Globus pallidus (tissue), 1 donor: ENCODE measurements at places on chromosomes 11 and 22.
A peak's percentile ranks its signal among the peaks of the same experiment; 100 is the strongest.

DNA sequence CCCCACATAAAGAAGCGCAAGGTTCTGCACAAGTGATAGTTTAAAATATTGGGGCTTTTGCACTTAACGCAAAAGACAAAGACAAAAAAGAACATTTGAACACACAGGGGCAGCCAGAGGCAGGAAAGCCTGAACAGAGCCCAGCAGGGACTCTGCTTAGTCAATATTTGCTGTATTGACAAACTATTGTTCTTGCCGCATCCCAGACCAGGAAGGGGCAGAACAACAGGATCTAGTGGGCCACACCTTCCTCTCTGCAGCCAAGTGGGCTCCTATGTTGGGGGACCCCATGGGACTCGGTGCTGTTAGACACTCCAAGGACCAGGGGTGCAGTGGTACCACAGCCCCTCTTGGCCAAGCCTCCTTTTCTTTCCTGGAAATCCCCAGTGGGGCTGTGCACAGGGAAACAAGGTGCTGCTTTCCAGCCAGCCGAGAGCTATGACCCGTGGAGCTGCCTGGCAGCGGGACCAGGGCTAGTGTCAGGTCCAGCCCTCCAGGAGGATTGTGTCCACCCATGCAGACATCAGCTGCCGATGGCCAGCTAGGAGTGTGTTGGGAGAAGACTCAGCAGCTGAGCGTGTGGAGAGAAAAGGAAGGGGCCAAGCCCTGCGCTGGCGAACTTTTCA is 43.3 kb upstream of the ANO1 start:
- no peak for DNase-seq

GRCh38 chr11:102341844-102342318 is 5.1 kb upstream of the BIRC2 start:
- DNase-seq, result peak; percentile 78

GRCh38 chr11:106495046-106495445 is 417.6 kb downstream of the AASDHPPT start:
- DNase-seq, result no peak

GRCh38 chr22:19598054-19598855 is 74.0 kb upstream of the CLDN5 start:
- no peak for DNase-seq

- no peak for DNase-seq
Observed at GRCh38 chr11:96084610-96085318, 160.9 kb upstream of the MTMR2 start.

GRCh38 chr11:3659595-3660515 is 11.3 kb downstream of the CHRNA10 start:
- DNase-seq, result no peak

- peak; percentile 41 for DNase-seq
Observed at GRCh38 chr22:38353142-38353629, 36.0 kb upstream of the CSNK1E start.

GRCh38 chr22:27507111-27507611 is 294.4 kb downstream of the MN1 start:
- no peak for DNase-seq

DNA sequence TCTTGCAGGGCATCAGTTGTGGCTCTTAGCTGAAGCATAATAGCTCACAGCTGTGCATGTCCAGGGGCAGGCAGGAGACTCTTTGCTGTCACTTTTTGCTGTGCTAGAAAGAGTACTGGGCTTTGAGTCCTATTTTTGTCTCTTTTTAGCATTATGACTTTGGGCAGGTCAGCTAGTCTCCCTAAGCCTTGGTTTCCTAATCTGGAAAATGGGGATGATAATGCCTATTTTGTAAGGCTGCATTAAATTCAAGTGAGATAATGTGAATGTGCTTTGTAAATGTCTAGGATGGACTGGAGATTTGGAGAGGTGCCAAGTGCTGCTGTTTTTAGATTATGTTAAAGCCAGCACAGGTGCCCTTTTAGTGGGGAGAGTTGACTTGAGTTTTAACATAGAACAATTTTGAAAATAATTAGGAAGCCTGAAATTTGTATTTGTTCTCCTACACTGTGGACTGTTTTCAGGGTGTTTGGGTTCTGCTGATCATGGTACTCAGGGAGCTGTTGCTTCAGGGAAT is 19.1 kb downstream of the CABIN1 start:
- no peak for DNase-seq

DNA sequence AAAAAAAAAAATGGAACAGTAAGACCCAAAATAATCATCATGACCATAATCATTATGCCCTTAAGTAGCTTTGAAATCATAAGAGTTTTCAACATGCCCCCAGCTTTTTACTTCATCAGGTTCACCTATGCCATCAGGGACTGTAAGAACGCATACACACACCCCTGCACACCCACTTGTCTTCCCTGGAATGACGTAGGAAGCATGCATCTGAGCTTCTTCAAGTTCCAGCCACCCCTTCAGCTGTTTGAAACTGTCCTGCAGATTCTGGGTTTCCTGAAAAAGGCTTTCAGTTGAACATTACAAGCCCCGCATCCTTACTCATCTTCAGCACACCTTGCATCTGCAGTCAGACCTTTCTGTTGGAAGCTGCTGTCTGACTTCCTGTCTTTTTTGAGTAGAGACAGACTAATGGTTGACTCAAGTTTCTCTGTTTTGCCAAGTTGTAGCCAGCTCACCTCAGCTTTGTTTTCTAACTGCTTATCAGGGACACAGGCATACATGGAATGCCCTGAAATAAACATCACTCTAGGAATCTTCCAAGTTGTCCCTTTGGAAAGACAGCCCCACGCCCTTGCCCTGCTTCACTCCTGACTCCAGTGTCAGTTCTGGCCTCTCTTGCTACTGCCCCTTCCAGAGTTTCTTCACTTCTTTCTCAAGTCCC is 37.0 kb downstream of the ARHGAP1 start:
- no peak for DNase-seq

DNA sequence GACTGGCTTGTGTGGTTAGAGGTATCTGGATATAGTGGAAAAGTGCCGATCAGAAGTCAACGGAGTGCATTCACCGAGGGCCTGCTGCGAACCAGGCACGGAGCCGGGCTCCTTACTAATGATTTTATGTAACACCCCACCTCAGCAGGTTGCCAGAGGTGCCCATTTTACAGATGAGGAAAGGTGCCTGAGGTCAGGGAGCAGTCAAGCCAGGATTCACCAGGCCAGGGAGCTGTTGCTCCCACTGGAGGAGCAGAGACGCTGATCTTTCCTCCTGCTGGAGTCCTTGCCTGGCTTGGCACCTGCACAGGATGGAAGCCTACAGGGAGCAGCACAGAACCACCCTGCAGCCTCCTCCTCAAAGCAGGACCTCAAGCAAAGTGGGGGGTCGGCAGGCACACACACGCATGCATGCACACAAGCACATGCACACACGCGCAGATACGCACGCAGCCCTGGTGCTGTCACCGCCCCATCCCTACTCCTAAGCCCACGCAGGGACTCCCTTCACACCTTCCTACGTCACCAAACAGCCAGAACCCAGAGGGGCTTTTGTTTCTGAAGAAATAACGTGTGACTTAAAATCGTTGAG is 16.2 kb downstream of the RSPH14 start:
- DNase-seq, result no peak

- DNase-seq, result peak; percentile 4
Observed at GRCh38 chr11:58526721-58527120, 18.8 kb upstream of the OR5B21 start.

DNA sequence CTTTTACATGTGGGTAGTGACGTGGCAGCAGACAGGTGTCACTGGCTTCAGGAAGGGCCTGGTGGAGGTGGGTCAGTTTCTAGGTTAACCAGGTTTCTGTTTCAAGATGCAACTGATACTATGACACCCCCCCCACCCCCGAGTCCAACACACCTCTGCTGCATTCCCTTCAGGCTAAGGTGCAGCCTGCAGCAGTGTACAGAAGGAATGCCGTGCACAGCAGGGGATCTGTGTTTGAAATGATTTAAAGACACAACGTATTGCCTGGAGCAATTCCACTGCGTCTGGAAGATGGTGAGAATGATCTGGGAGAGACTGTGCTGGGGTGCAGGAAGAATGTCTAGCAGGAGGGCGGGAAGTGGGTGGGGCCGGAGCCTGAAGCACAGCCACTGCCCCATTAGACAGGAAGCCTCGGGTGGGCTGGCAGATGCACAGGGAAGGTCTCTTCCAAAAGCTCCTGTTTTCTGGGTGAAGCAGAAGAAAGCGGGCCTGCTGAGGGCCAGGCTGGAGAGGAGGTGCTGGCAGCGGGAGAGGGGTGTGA is 11.9 kb upstream of the TESMIN start:
- DNase-seq, result no peak

- no peak for DNase-seq
Observed at GRCh38 chr11:109298865-109299264, 123.1 kb upstream of the C11orf87 start.

GRCh38 chr11:66176650-66177049 is 91.8 kb upstream of the RAB1B start:
- DNase-seq, result no peak

DNA sequence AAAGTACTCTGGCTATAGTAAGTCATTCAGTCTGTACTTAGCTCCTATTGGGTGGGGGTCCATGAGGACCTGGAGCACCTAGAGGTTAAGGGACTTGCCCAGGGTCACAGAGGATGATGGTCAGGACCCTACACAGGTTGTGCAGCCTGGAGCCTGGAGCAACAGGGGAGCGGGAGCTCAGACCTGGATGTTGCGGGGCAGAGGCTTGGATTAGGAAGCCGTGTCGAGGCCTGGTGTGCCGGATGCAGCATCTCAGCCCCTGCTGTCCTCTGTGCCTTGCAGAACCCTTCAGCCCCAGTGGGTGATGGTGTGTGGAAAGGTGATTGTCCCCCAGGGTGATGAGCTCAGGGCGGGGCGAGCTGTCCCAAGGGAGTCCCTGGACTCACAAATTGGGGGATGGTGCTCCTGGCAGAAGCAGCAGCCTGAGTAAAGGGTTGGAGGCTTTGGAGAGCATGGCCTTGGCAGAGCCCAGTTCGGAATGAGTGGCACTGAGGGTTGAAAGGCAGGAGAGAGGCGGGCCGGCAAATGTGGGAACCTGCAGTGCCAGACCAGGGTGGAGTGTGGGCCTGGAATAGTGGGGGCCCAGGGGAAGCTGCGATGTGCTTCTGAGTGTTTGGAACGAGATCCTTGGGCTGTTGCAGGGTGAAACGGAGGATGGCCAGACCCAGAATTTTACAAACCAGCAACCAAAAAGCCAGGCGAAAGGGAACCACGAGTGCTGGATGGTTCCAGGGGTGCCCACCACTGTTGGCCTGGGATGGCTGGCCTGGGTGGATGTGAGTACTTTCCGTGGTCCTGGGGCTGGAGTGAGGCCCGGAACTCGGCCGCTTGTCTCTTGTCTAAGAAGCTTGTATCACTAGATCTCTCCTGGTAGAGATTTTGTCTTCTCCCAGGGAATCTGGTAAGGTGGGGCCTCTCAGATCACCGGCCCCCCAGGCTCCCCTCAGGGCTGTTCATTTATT is 2.9 kb downstream of the TPCN2 start:
- no peak for DNase-seq

- no peak for DNase-seq
Observed at GRCh38 chr11:59901306-59901705, 22.7 kb downstream of the OOSP3 start.

DNA sequence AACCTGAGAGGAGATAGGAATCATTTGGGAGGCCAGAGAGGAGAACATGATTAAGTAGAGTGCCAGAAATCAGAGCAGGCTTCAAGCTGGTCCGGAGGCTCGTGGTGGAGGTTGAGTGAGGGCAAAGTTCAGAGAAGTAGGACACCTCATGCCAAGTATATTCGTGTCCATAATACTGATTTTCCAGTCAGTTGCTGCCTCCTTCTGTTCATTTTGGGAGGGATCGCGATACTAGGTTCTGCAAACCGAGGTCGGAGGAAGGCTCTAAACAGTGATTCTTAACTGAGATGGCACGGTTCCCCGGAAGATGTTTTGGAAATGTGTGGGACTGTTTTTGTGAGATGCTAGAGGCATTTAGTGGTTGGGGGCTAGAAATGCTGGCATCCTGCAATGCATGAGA is 13.6 kb upstream of the CD3E start:
- DNase-seq, result peak; percentile 18
